ENCODE measurements at places on chromosomes 5 and 9.

GRCh38 chr5:107487056-107487542 lies 183.6 kb downstream of the EFNA5 start:
- no peak for DNase-seq

DNA sequence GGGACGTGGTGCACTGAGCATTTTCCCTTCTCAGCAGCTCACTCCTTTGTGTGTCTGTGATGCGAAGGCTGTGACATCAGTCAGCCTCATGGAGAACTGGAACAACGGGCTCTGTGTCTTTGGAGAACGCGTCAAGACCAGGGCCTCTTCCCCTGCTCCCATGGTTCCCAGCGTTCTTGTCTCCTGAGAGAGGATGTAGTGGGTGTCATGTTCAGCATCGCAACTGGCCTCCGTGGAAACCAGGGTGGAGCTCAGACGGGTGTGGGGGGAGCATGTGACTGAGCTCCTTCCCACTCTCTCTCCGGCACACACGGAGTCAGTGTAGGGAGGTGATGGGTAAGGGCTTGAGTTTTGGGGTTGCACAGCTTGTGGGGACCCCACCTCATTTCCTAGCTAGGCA lies 59.7 kb downstream of the TENT4A start:
- DNase-seq: no peak

DNA sequence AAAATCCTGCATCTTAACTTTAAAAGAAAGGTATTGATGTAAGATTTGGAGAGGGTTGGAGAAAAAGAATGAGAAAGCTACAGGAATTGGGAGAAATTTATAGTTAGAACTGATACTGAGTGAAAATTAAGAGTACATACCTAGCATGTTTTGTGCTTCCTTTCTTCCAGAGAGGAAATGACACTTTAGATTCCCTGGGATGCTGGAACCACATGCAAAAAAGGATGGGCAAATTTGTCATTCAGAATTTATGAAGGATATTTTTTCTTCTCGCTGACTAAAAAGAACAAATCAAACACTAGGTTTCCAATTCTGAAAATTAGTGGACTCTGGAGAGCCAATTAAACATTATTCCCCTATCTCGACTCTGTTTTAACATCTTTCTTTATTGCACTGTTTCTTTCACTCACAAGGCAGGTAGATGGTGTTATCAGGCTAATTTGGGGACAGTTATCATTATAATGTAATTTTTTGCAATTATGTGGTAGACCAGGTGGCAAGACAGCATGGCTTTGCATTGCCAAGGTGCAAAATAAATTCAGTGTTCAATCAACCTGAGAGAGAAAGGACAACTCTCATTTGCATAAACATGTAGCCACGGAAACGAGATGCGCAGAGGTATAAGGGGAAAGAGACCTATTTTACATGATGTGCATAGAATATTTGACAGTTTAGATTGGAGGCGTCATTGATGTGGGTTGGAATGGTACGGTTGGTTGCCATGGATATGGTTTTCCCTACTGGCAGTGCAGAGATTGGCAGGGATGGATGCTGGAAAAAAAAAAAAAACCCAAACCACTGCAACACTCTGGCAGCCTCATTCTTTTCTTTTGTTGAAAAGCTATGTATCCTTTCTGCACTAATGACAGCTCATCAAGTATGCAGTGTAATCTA lies 320.4 kb upstream of the CCNH start:
- no peak for DNase-seq

DNA sequence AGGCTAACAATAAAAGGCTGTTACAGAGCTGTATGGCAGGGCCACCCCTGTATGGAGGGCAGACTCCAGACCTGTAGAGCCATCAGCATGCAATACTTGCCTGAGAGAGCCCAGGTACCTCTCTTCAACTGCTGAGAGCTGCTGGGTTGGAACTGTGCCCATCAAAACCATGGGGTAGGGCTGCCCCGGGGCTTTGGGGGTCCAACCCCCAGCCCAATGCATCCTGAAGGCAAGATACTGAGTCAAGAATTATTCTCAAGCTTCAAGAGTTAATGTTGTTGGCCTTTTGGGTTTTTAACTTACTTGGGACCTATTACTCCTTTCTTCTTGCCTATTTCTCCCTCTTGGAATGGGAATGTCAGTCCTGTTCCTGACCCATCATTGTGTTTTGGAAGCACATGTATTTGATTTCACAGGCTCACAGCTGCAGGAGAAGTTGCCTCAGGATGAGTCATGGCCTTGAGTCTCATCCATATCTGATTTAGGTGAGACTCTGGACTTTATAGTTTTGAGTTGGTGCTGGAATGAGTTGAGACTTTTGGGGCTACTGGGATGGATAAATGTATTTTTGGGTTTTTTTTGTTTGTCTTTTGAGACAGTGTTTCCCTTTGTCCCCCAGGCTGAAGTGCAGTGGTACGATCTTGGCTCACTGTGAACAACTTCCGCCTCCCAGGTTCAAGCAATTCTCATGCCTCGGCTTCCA lies 21.0 kb upstream of the CDK7 start:
- no peak for DNase-seq

DNA sequence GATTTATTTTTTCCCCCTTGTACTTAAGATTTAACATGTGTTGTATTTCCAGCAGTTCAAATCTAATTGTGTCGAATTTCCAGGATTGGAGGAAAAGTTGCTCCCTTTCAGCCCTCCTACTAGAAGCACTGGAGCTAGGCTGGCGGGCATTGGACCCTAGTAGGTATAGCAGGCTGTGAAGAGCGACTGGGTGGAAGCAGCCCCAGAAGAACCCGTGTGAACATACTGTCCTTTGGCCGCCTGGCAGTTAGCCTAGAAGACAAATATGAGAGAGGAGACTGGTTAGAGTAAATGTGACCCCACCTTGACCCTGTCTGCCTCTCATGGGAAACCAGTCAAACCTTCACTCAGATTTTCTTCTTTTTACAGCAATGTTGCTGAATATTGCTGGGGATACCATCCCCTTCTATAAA lies 13.9 kb downstream of the ALDOB start:
- DNase-seq: no peak

- DNase-seq: no peak
Observed at GRCh38 chr5:30469691-30470090, 723.8 kb upstream of the CDH6 start.

DNA sequence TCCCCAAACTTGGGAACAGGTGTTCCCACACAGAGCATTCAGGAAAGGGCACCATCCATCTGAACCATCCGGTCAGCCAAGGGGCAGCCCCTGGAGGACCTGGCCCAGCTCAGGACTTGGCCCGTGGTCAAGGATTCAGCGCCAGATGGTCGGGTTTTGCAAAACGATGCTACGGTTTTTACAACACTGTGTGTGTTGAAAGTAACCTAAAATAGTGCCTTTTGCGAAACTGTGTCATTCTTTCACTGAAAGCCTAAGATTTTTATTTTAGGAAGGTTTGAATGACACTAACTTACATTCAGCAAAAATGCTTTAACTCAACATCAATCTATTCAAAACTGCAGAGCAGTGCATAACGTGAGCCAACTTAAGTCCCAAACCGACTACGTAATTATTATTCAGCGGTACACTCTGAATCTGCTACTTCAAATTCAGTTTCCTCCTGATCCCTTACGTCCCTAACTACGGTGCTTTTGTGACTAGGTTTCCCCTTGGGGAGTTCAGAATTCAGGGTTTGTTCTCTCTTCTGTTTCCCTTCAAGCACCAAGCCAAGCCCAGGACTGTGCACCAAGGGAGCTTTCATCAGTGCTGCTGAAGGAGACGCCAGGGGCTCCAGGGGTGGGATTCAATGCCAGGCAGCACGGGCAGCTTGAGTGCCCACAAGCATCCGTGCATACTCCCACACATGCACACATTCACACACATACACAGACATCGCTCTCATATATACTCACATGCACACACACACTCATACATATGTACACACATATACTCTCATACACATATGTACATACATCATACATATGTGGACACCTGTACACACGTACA lies 25.8 kb downstream of the LPCAT1 start:
- no peak for DNase-seq

DNA sequence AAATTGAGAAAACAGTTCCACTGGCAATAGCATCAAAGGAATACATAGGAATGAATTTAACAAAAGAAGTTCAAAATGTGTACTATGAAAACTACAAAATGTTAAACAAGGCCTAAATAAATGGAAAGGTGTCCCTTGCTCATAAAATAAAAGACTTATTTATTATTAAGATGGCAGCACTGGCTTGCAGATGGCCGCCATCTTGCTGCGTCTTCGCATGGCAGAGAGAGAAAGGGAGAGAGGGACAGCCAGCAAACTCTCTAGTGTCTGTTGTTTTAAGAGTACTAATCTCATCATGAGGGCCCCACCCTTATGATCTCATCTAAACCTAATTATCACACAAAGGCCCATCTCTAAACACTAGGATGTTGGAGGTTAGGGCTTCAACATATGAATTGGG lies 47.1 kb downstream of the ABLIM3 start:
- DNase-seq: no peak

DNA sequence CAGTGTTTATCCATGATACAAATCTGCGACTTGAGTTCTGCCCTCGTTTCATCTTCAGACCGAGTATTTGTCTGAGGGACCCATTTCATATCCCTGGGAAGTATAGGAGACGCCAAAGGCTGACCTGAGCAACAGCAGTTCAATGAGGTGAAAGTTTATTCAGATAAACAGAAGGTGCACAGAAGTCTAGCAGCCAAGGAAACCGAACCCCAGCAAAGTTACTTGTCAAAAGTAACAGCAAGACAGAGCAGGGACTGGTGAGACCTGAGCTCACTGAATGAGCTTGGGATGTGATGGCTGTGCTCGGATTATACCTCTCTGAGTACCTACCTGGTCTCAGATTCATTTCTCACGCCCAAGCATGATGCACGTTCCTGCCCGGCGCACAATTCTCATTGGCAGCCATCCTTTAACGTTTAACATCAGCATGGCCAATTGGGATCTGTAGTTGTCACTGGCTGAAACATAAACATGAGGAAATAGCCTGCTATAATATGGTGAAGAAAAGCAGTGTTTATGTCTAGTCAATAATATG lies 599 bp downstream of the LYRM7 start:
- no peak for DNase-seq

DNA sequence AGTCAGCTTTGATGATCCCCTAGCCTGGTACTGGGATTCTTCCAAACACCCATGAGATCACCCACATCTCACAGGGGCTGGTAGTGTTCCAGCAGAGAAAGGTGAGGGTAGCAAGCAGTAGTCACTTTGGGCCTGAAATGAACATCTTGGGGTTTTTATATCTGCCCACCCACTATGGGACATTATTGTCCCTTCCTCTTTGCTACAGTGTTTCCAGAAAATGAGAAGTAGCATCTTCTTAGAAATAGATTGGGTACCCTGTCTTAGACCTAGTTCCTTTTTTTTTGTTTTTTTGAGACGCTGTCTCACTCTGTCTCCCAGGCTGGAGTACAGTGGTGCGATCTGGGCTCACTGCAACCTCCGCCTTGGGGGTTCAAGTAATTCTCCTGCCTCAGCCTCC lies 249.2 kb upstream of the ANKRD55 start:
- no peak for DNase-seq

DNA sequence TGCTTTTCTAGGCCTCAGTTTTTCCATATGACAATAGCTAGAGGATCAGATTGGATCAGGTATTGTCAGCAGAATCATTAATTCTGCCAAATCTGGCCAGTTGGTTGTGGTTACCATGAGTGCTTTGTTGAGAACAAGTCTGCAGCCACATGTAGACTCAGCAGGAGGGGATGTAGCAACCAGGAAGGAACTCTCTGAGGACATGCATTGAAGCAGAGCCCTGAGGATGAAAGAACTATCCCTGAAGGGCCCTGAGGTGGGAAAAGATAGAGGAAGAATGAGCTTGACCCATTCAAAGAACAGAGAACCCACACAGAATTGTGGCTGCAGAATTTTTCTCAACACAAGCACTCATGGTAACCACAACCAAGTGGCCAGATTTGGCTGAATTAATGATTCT lies 60.1 kb upstream of the AFAP1L1 start:
- no peak for DNase-seq

DNA sequence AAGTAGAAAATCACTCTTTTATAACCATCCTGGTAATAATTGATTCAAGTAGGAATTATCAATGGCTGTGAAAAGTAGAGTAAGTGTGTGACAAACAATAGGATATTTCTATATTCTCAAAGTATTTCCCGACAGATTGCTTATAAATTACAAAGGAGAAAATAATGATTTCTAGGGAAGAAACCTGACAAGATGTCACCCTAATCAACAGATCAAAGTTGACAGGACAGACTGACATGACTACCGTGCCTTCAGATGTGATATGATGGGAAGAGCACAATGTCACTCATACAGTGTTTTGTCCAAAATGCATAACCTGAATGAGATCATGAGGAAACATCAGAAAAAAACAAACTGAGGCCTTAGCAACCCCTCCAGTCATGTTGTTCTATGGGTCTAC lies 53.9 kb upstream of the TRIO start:
- DNase-seq: no peak

DNA sequence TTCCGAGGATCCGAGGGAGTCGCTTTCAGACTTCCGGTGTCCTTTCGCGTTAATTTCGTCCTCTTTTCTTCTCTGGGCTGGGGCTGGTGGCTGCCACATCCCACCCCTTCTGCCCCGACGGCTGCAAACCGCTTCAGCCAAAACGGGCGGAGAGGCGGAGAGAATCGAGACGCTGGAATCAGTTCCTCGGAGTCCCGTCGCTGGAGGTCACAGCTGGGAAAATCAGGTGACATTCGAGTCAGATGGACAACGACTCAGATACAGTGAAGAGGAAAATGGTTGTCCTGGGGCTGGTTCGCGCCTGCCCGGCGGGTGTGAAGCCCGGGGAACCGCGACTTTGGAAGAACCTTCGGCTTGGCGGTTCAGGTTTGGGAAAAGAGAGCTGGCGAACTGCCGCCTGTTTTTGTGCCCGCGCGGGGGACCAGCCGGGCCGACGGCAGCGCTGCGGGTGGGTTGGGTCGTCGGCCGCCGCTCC lies 8.9 kb upstream of the NKX2-5 start:
- DNase-seq: no peak

DNA sequence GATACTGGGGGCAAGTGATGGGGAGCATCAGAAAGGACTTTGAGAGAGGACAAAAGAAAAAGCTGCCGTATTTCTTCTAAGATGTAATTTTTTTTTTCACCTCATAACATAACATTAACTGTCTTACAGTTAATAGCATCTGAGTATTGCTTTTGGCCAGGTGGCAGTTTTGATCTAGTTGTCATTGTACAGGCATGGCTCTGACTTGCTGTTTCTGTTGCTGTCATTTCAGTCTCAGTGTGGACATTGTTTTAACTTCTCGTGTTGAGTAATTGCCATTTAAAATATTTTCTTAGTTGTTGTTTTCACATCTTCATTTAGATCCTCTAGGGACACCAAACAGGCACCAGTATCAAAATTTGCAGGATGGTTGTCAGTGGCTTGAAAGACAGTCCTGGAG lies 12.4 kb downstream of the SMAD5 start:
- DNase-seq: no peak

- no peak for DNase-seq
Observed at GRCh38 chr5:130032807-130033206, 128.5 kb downstream of the CHSY3 start.

DNA sequence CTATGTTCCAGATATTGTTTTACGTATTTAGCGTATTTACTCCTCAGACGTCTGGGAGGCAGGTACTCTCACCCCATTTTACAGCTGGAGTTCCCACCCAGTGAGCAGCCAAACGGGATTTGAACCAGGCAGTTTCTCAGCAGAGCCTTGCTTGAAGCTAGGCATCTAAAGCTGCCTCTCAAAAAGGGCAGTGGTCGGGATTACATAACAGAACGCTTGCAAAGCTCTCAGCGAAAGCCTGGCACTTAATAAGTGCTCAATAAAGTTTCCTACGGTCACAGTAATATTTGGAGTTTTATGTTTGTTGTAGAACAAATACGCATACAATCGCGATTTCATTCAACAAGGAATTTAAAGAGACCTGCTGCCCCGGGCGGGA lies 286 bp upstream of the BSPRY start:
- no peak for DNase-seq

Measured in stimulated activated CD8-positive, alpha-beta memory T cell treated with anti-CD3 and anti-CD28 coated beads, Interleukin-15, amount 100 ng/mL, for 1 hour (primary cell).